ENCODE measurements at places on chromosomes 1 and 21. TPM values are rescaled to one million over a fixed set of nuclear protein-coding genes. Genes with fewer than 3 reads are reported as not detected.

DNA sequence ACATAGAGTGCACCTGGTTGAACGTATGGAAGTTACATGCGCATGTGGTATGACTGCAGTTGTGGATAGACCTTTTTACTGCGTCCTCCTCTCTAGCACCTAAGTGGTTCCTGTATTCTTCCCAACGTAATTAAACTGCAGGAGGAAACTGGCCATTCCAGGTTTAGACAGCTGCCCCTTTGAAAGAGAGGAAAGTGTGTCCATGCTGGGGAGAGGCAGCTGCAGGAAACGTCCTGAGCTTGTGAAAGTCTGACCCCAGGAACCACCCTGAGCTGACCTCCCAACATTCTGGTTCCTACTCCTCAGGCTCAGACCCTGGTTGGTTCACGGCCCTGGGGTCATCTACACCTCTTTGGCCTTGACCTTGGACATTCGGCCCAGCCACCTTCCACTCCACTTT, 309.3 kb downstream of the DISC1 start:
- no peak for DNase-seq

Gene EBNA1BP2
- 38.5 TPM for total RNA-seq

GRCh38 chr1:29532285-29532684, 296.0 kb downstream of the PTPRU start:
- DNase-seq = no peak

Gene OR6K3
- total RNA-seq = not detected

DNA sequence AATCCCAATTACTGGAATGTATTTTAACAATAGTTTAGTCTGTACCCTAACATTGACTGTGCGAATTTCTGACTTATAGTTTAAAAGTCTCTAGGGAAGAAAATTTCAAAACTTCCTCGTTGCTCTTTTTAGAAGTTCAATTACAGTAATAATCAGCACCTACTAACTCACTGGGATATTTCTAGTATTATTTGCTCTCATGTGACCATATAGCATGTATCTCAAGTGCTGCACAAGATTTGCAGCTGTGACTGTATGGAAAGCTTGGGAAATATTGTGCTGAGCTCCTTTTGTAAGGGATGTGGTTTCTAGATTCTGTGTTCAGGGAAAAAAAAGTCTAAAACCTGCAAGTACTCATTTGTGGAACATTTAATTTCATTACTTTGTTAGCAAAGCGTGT, 153.1 kb downstream of the ST6GALNAC3 start:
- no peak for DNase-seq

DNA sequence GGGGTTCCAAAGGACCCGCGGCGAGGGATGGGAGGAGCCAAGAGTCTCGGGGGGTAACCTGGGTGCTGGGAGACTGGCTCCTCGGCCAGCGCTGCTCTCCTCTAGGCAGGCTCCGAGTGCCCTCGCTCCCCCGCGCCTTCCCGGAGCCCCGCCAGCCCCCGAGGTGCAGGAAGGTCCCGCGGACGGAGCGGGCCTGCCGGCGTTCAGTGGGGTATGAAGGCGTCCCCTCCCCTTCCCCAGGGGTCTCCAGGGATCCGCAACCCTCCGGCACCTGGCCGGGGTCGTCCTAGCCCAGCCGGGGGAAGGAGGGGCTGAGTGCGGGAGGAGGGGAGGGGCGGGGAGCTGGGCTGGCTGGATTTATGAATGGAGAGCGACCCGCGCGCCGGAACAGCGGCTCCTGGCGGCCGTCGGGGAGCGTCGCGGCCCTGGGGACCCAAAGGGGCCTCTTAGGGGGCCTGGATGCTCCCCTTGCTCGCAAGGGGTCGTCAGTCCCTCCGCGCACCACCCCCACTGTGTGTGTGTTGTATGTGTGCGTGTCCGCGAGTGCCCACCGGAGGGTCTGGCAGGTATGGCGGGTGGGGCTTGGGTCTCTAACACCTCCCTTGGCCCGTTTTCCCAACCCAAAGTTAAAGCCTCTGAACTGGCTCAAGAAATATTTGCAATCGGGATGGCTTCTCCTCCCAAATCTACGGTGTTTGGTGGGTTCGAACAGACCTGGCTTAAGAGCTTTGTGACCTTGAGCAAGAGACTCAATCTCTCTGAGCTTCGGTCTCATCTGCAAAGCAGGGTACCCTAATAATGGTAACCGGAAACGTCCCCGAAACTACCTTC, 642 bp downstream of the HCRTR1 start:
- peak; percentile 55 for DNase-seq

DNA sequence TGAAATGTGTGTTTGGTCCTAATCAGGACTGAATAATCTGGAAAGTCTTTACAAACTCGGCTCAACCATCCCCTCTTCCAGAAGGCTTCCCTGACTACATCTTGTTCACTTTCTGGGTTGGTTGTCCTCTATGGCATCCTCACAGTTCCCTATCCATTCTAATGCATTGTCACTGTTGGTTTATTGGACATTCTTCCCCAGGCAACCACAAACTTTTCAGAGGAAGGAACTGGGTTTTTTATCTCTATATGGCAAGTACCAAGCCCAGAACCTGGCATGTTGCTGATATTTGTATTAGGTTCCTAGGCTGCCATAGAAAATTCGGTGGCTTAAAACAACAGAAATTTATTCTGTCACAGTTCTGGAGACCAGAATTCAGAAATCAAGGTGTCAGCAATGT, 363.5 kb upstream of the ST6GALNAC5 start:
- DNase-seq = no peak

GRCh38 chr1:30312226-30312625, 411.2 kb downstream of the MATN1 start:
- no peak for DNase-seq

Gene LDLRAD1
- total RNA-seq = 49.6 TPM

- no peak for DNase-seq
Observed at GRCh38 chr1:161743231-161743630, 6.4 kb upstream of the DUSP12 start.

DNA sequence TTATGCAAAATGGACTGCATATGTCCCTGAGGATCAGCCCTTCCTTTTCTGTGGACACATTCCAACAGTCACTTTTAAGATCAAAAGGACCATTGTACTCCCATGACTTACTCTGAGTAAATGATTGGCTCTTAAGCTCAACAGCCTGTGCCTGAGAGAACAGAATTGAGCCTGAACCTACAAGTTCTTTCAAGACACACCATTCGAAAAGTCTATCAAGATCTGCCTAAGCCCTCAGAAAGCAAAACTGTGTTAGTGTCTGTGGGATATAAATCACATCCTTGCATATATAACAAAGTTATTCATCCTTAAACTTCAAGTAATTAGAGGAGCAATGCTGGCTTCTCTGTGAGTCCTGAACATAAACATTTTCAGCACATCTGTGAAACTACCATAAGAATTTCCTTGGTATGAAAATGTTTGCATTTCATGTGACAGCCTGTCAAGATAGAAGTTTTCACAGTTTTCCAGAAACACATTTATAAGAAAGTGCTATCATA, 41.6 kb downstream of the PCNX2 start:
- no peak for DNase-seq

Gene S100A8
- 11.8 TPM for total RNA-seq

DNA sequence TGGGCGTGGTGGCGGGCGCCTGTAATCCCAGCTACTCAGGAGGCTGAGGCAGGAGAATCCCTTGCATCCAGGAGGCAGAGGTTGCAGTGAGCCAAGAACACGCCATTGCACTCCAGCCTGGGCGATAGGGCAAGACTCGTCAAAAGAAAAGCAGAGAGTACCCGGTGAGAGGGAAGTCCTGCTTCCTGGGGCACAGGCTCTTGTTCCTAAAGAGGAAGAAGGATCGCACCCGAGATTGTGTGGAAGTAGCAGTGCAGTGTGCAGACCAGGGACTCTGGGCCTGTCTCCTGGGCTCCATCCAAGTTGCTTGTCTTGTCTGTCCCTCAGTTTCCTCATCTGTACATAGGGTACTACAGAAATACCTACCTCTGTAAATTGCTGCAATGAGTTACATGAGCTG, 29.6 kb downstream of the NBPF3 start:
- DNase-seq = no peak

Gene KCNJ10
- not detected for total RNA-seq

Gene TSTD1
- total RNA-seq = 200 TPM

DNA sequence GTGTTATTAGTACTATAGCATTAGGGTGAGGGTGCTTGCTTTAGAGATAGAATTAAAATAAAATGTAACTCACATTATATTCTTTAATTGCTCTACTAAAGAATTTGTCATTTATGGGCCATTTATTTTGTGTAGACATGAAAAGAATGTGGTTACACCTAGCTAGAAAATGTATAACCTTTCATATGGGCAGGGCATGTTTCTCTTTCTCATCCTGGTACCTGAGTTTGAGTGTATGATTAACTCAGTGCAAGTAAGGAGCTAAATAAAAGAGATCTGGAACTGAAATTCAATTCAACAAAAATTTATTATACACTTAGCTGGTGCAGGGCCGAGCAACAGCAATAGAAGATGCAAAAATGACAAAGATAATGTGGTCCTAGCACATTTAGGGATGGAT, 47.4 kb downstream of the MAP3K7CL start:
- DNase-seq = no peak

GRCh38 chr1:172938681-172939080, 112.1 kb downstream of the TNFSF18 start:
- no peak for DNase-seq

Gene NCF2
- total RNA-seq = 3.2 TPM

DNA sequence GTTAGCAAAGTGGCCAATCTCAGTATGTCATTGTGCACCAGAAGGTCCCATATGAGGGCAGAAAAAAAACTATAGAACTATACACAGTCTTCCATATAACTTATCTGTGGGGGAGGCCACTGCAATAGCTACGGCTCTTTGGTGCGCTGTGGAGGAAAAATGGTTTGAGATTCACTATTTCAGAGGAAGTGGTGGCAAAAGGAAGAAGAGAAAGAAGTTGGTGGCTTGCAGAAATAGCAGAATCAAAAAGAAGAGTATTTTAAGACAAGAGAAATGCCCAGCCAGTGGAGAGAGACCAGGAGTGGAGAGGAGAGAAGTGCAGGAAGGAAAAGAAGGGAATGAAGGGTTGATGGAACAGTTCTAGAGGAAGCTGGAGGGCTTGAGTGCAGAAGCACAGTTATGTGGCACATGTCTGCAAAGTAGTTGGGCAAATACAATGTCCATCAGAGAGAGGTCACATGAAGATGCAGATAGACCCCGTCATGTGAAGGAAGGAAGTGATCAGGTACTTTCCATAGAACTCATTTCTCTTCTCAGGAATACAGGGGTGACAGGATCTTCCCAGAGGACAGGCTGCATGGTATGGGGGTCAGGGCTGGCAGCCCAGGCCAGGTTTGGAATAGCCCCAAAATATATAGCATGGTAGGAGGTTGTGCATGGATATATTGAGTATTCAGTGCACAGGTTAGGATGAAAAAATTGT, 64.6 kb downstream of the RUNX1 start:
- no peak for DNase-seq

DNA sequence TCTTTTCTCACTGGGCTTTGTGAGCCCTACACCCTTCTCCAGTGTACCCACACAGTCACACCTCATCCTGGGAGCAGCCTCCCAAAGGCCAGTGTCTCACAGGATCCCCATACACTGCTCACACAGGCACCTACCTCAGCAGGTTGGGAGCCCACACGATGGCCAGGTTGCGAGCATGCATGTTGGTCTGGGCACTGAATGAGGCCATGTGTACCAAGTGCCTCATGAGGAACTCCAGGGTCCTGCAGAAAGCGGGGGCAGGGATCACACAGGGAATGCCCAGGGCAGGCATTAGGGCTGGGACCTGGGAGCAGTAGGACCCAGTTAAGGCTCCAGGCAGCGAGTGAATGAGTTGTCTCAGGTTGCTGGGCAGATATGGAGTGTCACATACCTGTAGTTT, 8.5 kb upstream of the USF1 start:
- no peak for DNase-seq
